ENCODE measurements at places on chromosomes 16 and 17.

- no peak for DNase-seq
Observed at GRCh38 chr17:29112771-29113295, 67.4 kb downstream of the MYO18A start.

DNA sequence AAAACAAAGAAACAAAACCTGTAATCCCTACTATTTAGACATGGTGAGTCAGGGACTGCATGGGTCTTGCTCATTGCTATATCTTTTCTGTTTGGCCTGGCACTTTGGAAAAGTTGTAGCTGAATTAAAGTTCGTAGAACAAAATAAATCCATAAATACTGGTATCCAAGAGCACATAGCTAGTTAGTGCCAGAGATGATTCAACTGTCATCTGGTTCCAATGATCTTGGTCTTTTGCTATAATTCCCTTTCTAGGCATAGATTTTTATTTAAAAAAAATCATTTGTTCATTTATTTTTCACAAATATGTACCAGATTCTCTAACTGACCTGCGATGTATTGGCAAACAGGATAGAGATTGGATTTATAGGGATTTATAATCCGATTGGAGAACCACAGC lies 1436.1 kb upstream of the GOT2 start:
- DNase-seq, result no peak

DNA sequence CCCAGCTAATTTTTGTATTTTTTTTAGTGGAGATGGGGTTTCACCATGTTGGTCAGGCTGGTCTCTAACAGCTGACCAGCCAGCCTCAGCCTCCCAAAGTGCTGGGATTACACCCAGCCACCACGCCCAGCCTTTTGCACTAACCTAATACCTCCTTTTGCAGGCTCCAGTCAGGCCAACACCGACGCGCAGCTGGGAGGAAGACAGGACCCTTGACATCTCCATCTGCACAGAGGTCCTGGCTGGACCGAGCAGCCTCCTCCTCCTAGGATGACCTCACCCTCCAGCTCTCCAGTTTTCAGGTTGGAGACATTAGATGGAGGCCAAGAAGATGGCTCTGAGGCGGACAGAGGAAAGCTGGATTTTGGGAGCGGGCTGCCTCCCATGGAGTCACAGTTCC lies 2.0 kb downstream of the TRPV2 start:
- DNase-seq, result no peak

DNA sequence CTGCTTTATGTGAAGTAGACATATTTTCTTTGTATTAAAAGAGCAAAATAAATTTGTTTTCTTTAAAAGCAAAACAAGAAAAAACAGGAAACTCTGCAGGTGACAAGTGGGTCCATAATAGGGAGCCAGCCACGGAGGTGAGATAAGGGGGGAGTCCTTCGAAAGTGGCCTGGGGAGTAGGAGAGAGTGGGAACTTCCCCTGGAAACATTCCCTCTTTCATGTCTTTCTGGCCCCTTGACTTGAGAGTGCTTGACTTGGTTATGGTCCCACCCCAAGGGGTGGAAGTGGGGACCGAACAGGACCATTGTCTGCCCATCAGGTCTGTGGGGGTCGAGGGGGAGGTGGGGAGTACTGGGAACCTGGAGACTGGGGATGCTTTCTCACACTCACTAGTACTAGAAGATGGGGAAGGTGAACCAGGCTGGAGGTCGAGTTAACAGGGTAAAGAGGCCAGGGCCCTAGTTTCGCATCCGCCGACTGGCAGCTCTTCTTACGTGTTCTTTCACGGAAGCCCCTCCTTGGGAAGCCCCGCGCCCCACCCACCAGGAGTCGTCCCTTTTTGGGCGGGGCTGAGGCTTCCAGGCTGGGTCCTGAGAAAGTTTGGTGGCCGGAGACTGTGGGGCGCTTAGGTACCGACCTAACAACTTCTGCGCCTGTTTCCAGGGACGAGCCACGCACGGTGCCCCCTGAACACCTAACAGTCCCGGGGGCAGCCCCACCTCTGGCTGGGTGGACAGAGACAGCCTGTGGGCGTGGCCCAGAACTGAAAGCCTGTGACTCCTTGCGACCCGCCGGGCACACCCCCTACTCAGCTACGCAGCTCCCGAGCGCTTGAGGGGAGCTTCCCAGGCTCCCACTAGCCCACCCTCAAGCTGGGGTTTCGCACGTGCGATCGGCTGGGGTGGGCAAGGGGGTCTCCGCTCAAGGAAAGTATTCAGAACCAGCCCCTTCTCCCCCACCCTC lies 790 bp downstream of the TRADD start:
- DNase-seq, result peak; percentile 48

- no peak for DNase-seq
Observed at GRCh38 chr16:57115514-57116182, 23.3 kb downstream of the CPNE2 start.

DNA sequence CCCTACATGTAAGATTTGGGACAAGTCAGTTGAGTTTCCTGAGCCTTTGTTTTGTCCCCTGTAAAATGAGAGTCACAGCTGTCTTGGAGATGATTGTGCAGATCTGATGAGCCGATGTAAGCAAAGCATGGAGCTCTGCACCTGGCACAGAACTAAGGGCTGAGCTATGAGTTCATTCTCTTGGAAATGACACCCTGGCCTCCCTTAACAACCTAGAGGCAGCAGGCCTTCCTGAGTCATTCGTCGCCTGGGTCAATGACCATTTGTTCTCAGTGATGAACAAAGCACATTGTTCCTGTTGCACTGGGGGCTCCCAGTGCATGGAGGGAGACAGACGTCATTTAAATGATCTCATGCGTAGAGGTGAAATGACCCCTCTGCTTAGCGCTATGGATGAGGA lies 62.8 kb upstream of the GCSH start:
- DNase-seq, result no peak

DNA sequence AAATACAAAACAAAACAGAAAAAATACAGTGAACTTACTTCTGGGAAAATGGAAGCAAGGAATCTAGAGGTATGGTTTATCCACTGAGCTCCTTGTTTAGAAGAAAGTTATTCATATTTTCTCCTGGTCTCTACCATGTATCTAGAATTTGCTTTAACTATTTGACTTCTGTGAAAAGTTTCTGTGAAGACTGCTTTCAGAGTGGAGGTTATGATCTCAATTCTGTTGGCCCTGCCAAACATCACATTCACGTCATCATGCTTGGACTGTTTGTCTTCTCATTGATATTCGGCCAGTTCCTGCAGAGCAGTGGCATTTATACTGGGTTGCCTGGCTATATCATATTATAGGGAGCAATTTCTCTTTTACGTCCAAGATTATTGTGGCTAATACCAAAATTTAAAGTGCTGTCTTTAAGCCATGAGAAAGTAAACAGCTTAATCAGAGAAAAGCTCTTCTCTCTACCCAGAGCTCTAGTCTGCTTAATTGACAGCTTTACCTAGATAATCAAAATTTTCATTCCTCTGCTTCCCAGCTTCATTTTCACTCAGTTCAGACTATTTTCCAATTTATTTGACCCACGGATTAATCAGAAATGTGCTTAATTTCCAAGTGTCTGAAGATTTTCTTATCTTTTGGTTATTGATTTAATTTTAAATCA lies at the start of gene ABCA8:
Gene ABCA8, minus strand, starts transcription at position 212 of the 661 bp plus-strand sequence. CDS start 13,358 bp downstream, outside the sequence.
- no peak for DNase-seq

GRCh38 chr17:77905766-77906165 lies 52.7 kb upstream of the TNRC6C start:
- no peak for DNase-seq

Measured in bronchial epithelial cell (primary cell).